ENCODE measurements at places on chromosomes 5 and 9.

DNA sequence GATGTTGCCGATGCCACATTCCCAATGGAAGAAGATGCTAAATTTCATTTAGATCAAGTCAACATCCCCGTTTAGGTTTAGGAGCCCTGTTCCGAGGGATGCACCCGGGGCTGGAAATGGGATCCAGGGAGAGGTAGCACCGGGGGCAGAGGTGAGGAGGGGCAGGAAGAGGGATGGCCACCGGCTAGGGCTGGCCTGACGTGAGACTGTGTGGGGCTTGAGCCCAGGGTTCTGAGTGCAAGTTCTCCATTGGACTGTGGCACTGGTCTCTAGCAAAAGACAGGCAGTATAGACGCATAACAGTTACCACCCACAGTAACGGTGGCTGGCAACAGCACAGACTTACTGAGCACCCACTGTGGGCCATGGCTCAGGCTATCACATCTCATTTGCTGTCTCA is 209.0 kb upstream of the MVB12B start:
- no peak for DNase-seq

DNA sequence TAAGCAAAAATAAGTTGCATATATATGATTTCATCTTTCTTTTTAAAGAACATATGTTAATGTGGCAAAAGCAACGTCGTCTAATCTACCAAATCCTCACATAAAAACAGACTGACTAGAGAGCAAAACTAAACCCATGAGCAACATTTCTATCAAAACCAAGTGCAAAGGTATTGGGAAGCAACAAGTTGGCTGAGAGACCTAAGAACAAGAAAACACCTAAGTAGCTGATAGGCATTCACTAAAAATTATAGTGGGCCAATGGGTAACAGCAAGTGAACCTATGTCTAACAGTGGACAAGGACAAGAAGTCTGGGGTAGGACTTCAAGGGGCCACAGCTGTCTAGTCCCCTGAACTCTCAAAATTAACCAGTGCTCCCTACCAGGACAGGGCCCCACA is 130.1 kb downstream of the SIL1 start:
- no peak for DNase-seq

DNA sequence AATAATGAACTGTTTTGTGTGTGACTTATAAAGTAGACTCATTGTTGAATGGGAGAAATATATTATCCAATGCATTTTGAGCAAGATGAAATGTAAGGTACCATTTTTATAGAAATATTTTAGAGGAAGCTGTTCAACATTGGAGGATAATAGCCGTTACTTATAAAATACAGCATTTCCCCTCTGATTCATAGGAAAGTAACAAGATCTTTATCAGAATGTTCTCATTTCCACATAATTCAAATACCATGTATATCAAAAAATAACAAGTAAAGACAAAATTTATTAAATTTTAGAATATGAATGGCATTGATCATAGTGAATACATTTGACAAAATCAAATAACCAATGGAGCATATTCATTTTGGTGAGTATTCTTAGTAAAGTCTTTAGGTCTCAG is 346.7 kb upstream of the PTGER4 start:
- DNase-seq, result no peak

- DNase-seq, result no peak
Measured at GRCh38 chr5:64341340-64341739, 164.5 kb upstream of the RGS7BP start.

- DNase-seq, result no peak
Measured at GRCh38 chr5:157718519-157718918, 12.7 kb upstream of the THG1L start.

- no peak for DNase-seq
Measured at GRCh38 chr9:124858330-124859046, 3.3 kb downstream of the RPL35 start.

GRCh38 chr9:18185196-18185595 is 288.8 kb upstream of the ADAMTSL1 start:
- DNase-seq, result no peak

DNA sequence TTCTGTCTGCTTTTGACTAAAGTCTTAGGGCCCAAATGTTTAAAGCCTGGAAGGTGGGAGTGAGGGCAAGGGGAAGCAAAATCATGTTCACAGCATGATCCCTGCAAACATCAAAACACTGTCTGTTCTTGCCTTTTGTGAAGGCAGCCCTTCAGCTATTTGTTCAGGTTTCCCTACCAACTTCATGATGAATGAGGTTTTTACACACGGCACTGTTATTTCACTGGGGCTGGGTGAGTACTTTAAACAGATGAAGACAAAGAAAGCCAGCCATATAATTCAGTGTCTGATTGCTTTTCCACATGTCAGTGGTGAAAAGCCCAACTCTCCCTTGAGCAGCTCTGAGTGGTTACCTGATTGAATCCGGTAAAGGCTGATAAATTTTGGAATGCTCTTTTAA is 224.7 kb upstream of the GRAMD2B start:
- no peak for DNase-seq

DNA sequence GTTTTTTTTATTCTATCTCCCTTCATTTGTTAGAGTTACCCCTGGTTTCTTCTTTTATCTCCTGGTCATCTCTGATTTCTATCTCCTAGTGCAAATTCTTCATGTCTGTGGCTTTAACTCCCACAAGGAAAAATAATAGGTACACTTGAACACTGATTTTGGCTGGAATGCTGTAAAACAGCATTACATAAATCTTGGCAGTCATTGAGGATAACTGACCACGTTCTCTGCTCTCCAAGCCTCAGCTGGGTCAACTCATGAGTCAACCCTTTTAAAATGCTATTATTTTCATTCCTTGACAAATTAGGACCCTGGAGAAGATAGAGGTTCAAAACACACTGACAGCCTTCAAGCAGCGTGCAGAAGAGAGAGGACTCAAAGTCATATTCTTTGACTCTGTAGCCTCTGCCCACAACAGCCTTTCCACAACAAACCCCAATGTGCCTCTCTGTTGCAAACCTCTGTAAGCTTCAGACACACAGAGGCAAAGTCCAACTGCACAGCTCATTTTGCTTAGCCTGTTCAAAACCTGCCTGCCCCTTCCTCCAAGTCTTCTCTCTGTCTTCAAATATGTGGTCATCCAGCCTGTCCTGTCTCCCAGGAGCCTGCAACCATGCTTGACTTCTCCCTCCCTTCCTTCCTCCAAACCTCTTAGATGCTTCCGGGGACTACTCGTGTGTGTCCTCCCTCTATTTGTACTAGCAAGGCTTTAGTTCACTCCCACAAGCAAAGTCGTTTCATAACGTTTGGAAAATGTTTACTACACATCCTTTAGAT is 398.4 kb downstream of the MED10 start:
- no peak for DNase-seq

- no peak for DNase-seq
Measured at GRCh38 chr5:2194236-2194555, 311.5 kb upstream of the IRX4 start.

- no peak for DNase-seq
Measured at GRCh38 chr5:90982576-90982975, 400.5 kb downstream of the ARRDC3 start.

DNA sequence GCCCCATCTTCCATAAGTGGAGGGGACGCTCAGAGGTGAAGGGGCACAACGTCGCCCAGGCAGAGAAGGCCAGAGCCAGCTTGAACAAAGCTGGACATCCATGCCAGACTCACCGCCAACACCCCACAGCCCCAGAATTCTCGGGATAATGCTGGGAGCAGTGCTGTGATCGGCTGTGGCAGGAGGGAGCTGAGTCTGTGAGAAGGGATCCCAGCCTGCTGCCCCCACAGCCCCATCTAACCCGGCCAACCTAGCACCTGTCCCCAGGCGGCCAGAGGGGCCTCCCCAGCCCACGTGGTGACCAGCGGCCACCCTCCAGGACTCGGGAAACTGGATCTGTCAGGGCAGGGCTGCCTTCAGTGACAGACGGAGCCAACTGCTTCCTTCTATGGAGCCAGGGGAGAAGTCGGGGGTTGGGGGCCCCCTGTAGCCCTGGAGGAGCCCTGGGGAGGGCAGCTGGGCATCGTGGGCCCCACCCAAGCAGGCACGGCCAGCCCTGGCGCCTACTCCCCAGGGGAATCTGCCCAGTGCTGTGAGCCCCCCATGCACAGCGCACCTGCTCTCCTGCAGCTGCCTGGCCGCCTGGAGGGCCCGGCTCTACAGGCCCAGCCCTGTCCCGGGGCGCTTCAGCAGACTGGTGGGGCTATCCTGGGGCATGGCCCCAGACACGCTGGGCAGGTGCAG is 6.0 kb downstream of the BRD3 start:
- DNase-seq, result no peak

DNA sequence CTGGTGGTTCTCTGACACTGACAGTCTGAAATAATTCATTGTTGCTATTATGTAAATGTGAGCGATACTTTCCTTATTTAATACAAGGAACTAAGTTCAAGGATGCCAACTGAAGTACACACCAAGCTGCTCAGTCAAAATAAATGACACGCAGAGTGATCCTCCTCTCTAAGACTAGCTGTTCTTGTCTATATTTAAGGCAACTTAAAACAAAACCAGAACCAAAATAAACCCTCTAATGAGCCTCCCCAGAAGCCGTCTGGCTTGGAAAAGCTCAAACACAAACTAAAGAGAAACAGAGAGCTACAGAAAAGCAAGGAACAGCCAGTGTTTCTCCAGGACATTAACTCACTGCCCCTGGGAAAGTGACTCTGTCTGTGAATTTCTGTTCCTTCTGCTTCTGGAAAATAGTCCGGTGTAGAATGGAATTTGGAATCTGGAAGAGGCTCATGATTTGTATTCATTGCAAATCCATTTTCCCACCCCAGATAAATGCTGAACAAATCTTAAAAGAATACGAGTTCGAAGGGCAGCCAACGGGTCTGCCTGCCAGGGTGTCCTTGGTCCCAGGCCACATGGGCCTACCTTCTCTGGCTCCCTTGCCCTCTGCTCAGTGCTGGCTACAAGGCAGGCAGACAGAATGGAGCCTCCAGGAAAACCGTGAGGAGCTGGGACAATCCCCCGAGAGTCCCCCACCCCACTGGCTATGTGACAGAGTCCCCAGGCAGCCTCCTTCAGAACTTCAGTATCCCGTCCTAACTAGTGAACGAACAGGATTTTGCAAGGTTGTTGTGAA is 14.8 kb downstream of the GGTA1 start:
- no peak for DNase-seq

- no peak for DNase-seq
Measured at GRCh38 chr5:88251048-88251711, 17.5 kb downstream of the TMEM161B start.

DNA sequence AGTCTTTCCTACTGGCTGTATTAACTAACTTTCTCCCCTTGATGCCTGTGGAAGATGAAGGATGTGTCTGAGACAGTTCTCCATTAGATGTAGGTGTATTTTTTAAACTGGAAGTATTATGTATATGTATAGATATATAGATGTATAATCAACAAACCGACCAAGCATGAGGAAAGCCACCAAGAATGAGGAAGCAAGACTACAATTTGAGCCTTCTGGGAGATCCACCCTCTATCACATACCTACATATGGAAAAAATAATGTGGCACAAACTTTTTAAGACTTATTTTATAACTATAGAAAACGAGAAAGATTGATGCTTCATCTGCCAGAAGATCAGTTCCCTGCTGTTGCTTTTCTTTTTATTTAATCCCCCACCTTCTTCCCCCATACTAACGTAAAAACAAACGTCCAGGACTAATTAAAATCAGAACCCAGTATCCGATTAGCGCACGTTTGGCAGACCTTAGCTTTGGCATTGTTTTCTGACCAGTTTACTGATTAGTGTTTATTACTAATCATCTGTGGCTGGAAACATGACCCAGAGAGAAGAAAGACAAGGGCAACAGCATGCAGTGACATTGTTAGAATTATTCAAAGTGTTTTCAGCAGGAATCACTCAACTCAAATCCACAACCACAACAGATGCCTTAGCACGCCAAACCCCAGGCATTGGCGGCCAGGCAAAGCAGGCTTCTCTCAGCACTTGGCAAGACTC is 490.2 kb downstream of the EBF1 start:
- no peak for DNase-seq
